ENCODE measurements at places on chromosomes 3 and 15. TPM values are rescaled to one million over a fixed set of nuclear protein-coding genes. Genes with fewer than 3 reads are reported as not detected.

ZMAT3 gene
- 20.6 TPM for total RNA-seq

DNA sequence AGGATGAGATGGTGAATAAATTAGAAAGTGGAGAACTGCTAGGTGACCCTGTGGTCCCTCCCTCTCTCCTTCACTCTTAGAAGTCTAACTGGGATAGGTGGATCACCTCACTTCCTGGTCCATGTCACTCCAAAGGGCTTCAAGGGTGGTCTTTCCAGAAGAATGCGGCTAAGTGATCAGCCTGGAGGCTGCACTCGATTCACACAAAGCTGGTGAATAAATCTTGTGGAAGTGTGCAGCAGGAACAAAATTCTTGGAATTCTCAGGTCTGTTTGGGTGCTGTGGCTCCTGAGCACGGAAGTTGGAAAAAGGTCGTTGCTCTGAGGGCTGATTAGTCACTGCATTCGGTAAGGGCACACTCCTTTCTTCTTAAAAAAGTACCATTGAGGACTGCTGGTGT, 46.3 kb downstream of the GASK1A start:
- H3K4me1 ChIP-seq = no peaks in the 10 kb centered on the region
- H3K36me3 ChIP-seq = no peaks in the 10 kb centered on the region
- no peak for DNase-seq
- no peak overlapping the region for H3K27ac ChIP-seq
- H3K4me3 ChIP-seq = no peak overlapping the region

- no peak overlapping the region for H3K27ac ChIP-seq
- no peaks in the 10 kb centered on the region for H3K36me3 ChIP-seq
- no peak for DNase-seq
Measured at GRCh38 chr15:73624530-73624929, 8.7 kb downstream of the NPTN start.

SCAMP2 gene
- total RNA-seq = 122 TPM

LOXL1 gene
- 7.6 TPM for total RNA-seq

DNA sequence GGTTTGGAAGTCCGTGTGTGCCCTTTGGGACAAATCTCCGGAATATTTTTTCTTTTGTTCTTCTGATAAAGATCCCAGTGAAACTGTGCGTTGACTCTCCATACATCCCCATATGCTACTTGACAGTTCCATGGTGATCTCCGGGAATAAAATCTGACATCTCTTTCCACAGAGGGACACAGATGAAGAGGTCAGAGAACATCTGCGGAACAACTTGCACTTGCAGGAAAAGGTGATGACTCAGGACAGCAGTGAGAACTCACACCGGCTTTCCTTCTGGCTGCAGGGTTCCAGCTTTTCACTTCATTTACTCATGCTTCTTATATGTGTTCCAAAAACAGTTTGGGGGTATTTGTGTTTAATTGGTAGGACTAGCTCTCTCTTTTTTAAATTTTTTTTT, 157.5 kb upstream of the CHRM5 start:
- no peaks in the 10 kb centered on the region for H3K27me3 ChIP-seq
- no peak overlapping the region for H3K27ac ChIP-seq
- no peaks in the 10 kb centered on the region for H3K4me1 ChIP-seq
- H3K4me3 ChIP-seq = no peak overlapping the region
- H3K36me3 ChIP-seq = no peaks in the 10 kb centered on the region

DNA sequence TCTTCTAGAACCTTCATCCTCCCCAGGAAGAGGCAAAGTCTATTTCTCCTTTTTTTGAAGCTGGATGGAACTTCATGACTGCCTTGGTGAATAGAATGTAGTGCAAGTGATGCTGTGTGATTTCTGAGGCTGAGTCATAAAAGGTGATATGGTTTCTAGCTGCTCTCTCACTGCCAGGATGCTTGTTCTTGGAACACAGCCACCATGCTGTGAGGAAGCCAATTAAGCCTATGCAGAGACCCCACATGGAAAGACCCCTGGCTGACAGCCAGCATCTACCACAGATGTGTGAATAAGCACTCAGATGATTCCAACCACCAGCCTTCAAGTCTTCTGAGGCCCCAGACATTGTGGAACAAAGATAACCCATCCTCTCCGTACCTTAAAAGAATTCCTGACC, 57.0 kb downstream of the ISL2 start:
- H3K27me3 ChIP-seq = no peaks in the 10 kb centered on the region
- H3K27ac ChIP-seq = no peak overlapping the region
- no peak for DNase-seq

GNB4 gene
- total RNA-seq = 60.5 TPM

DNA sequence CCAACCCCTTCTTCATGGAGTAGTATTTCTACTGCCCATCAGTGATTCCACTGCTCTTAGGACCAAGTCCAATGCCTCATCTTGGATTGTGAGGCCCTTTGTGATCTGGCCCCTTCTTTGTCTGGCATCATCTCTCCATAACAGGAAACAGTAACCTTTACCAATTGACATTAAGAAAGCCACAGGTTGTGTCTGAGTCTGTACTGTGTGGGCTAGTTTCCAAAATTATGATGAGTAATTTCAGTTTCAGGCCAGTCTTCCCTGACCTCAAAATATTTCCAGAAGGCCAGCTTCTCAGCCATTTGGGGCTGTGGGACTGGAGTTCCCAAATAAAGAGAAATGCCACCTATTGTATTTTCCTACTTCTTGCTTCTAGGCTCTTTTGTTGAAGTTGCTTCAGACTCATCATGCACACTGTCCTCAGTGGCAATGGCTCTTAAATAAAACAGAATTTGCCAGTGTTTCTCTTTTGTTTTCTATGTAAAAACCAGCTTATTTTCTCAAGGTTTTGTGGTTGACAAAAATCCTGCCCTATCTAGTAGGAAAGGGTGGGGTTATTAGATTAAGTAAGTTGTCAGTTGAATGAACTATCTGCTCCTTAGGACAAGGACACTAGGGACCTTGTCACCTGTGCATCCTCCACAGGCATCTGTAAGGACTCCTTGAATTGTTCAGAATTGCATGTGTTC, 47.0 kb upstream of the ACKR4 start:
- no peak overlapping the region for H3K4me3 ChIP-seq
- DNase-seq = no peak
- no peak overlapping the region for H3K27ac ChIP-seq

GRCh38 chr3:45564172-45564571, 30.4 kb upstream of the LIMD1 start:
- no peak for DNase-seq
- no peaks in the 10 kb centered on the region for H3K36me3 ChIP-seq
- H3K27me3 ChIP-seq = no peaks in the 10 kb centered on the region
- no peak overlapping the region for H3K27ac ChIP-seq
- peaks cover 40% of the 10 kb centered on the region for H3K4me1 ChIP-seq

DNA sequence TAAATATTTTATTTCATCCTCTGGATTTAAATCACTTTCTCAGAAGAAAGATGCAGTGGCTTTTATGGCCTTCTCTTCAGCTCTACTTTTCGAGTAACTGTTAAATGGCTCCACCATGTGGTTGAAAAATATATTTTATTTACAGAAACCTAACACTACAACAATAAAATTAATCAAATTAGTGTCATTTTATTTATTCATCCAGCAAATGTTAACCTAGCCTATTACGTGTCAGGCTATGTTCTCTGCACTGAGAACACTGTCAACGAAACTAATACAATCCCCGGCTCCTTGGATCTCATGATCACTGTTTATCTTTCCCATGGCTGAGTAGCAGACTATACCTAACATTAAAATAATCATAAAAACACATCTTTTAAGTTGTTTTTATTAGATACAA, 148.0 kb upstream of the OSTN start:
- no peaks in the 10 kb centered on the region for H3K36me3 ChIP-seq
- H3K4me3 ChIP-seq = no peak overlapping the region
- H3K27me3 ChIP-seq = no peaks in the 10 kb centered on the region
- H3K4me1 ChIP-seq = no peaks in the 10 kb centered on the region

GRCh38 chr15:95864467-95864886, 466.0 kb upstream of the NR2F2 start:
- no peaks in the 10 kb centered on the region for H3K27me3 ChIP-seq
- no peak for DNase-seq
- H3K36me3 ChIP-seq = no peaks in the 10 kb centered on the region

- DNase-seq = no peak
- H3K36me3 ChIP-seq = no peaks in the 10 kb centered on the region
- no peak overlapping the region for H3K4me3 ChIP-seq
- H3K4me1 ChIP-seq = no peaks in the 10 kb centered on the region
- H3K27me3 ChIP-seq = no peaks in the 10 kb centered on the region
Measured at GRCh38 chr3:69463531-69463930, 77.6 kb upstream of the FRMD4B start.

ASB14 gene
- total RNA-seq = 0.50 TPM

DNA sequence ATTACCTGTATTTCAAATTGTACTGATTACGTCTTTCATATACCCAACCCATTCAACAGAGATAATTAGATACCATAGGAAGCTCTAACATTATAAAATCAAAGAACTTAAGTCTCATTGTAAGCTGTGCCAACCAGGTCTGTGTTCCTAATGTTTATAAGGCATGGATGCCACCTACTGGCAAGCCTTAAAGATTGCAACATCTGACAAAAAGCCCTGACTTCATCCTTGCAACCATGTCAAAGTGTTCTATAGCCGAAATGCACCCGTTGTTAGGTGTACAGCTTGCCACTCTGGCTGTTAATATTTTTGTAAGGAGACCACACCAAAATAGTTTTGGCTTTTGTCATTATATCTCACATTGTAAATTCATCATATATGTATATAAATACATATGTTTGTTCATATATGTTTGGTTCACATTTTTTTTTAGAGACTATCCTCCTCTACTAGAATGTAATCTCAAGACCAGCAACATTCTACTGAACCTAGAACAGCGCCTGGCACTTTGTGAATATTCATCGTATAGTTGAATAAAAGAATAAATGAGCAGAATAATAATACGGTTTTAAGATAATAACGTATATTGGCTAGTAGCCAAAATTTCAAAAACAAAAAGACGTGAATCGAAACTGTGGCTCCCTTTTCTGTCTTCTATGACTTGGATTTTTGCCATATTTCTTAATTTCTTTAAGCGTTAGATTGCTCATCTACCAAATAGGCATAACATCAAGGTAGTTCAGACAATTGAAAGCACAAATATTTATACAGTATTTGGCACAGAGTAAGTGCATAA, 258.1 kb downstream of the TBL1XR1 start:
- H3K4me3 ChIP-seq = no peak overlapping the region
- H3K27me3 ChIP-seq = no peaks in the 10 kb centered on the region
- no peaks in the 10 kb centered on the region for H3K36me3 ChIP-seq
- peaks cover 6% of the 10 kb centered on the region for H3K4me1 ChIP-seq
- no peak overlapping the region for H3K27ac ChIP-seq
- no peak for DNase-seq

C3orf62 gene
- total RNA-seq = 10.0 TPM

ZNF660 gene
- 2.7 TPM for total RNA-seq

- H3K4me1 ChIP-seq = no peaks in the 10 kb centered on the region
- H3K27me3 ChIP-seq = no peaks in the 10 kb centered on the region
- no peak for DNase-seq
- no peak overlapping the region for H3K4me3 ChIP-seq
- H3K36me3 ChIP-seq = no peaks in the 10 kb centered on the region
Measured at GRCh38 chr3:123285931-123286307, 84.2 kb downstream of the SEC22A start.

DNA sequence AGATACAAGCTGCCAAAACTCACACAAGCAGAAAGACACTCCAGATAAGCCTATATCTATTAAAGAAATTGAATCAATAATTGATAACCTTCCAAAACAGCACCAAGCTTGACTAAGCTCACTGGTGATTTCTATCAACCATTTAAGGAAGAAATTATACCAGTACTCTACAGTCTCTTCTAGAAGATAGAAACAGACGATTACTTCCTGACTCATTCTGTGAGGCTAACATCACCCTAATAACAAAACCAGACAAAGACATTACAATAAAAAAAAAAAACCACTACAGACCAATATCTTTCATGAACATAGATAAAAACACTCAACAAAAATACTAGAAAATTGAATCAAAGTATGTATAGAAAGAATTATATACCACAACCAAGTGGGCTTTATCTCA, 20.2 kb downstream of the CHDH start:
- DNase-seq = no peak
- no peaks in the 10 kb centered on the region for H3K27me3 ChIP-seq
- H3K4me1 ChIP-seq = no peaks in the 10 kb centered on the region
- H3K27ac ChIP-seq = no peak overlapping the region

DNA sequence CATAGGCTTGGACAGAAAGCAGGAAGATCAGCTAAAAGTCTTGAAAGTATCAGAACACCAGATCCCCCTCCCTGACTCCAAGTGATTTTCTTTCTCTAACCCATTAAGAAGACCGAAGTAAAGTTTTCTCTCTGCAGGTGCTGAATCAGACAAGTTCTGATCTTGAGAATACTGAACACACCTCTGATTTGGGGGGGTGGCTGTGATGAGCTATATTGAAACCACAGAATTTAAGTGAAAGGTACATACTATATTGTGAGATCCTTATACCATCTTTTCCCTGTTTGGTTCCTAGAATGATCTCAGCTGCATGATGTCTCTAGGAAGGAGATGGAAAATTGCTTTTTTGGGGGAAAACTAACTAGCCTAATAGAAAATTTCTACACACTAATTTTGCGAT, 196.0 kb downstream of the DIPK2A start:
- H3K27me3 ChIP-seq = no peaks in the 10 kb centered on the region
- no peak overlapping the region for H3K27ac ChIP-seq
- H3K4me1 ChIP-seq = no peaks in the 10 kb centered on the region
- no peak overlapping the region for H3K4me3 ChIP-seq
- no peak for DNase-seq
- H3K36me3 ChIP-seq = no peaks in the 10 kb centered on the region

SH3GL3 gene
- total RNA-seq = 2.6 TPM

GADL1 gene
- total RNA-seq = not detected

DNA sequence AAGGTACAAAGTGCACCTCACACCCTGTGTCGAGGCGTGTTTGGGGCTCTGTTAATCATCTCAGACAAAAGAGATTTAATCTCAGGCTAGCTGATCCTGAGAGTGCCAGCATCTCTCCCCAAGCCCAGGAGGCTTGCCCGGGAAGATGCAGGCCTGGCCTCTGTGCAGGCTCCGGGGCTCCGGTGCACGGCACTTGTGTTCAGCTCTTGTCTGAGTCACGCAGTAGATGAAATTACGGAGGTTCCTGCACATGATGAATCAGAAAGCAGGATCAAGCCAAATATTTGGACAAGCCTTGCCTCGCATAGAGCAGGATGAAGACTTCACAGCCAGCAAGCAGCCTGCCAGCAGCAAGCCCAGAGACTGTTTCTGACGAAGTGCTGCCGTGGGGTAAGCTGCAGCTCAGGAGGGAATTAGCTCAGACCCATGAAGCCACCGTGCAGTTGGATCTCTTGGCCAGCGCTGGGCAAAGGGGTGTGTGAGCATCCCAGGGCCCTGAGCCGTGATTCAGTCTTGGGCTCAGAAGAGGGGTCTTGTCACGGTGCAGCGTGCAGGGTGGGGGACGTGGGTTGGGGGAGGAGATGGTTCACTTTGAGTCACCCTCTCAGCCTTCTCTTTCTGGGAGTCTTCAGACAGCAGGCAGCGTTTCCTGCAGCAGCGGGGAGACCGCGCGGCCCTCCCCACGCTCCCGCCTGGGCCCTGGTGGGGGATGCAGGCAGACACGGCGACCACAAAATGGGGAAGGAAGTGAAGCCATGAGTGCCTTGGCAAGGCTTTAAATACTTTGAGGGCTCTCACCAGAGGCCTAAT, 89.2 kb upstream of the MEF2A start:
- H3K36me3 ChIP-seq = no peaks in the 10 kb centered on the region
- peaks cover 47% of the 10 kb centered on the region for H3K4me1 ChIP-seq
- H3K27ac ChIP-seq = peak overlapping the region; percentile 27
- H3K27me3 ChIP-seq = no peaks in the 10 kb centered on the region
- no peak overlapping the region for H3K4me3 ChIP-seq

- no peaks in the 10 kb centered on the region for H3K27me3 ChIP-seq
- H3K36me3 ChIP-seq = no peaks in the 10 kb centered on the region
- H3K4me3 ChIP-seq = no peak overlapping the region
- no peak overlapping the region for H3K27ac ChIP-seq
- no peaks in the 10 kb centered on the region for H3K4me1 ChIP-seq
Measured at GRCh38 chr3:175108613-175109151, 249.5 kb downstream of the NAALADL2 start.

Measured in lower lobe of right lung (tissue), 2 donors.